ENCODE measurements at places on chromosomes 3 and 15.
A peak's percentile ranks its signal among the peaks of the same experiment; 100 is the strongest.

DNA sequence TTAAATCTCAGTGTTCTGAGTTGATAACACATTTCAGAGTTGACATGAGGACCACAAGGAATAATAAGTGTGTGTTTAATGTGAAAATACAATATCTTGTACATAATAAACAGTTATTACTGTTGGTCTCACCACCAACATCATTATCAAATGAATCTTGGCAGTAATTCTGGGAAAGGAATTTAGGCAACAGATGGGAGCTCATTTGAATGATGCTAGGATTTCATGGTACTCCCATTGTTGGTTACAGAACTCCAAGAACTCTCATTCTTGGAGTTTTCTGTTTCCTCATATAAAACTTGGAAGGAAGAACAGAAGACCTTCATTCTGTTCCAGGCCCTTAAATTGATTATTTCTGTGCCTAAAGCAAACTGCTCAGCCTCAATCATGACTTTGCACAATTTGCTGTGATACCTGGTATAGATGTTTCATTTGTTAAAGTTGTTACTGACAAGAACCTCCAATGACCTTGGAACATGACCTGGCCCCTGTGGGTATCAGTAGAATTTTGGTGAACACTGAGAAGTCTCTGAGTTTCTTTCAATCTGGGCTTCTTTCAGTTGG lies 385.8 kb downstream of the LPP start:
- no peak for DNase-seq

- no peak for DNase-seq
These were observed 21.2 kb downstream of the PXK start for GRCh38 chr3:58353722-58354553.

GRCh38 chr3:182215881-182216280 lies 504.2 kb downstream of the SOX2 start:
- DNase-seq, result no peak

GRCh38 chr15:61227269-61227949 lies 1.7 kb downstream of the RORA start:
- DNase-seq, result no peak

- no peak for DNase-seq
These were observed 3.1 kb downstream of the CPLX3 start for GRCh38 chr15:74829486-74829885.

DNA sequence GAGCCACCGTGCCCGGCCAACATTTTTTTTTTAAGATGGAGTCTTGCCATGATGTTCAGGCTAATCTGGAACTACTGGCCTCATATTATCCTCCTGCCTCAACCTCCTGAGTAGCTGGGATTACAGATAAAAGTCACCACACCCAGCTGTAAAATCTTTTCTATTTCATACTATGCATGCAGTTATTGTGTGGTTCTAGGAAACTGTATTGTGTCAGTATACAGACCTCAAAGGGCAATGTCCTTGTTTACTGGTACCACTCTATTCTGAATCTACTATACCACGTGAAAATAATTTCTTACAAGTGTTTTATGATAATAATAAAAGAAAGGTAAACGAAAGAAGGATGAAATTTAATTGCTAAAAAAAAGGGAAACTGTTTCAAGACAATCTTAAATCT lies 123.5 kb upstream of the PTX3 start:
- DNase-seq, result no peak

GRCh38 chr15:34109797-34110663 lies 8.1 kb downstream of the PGBD4 start:
- no peak for DNase-seq

DNA sequence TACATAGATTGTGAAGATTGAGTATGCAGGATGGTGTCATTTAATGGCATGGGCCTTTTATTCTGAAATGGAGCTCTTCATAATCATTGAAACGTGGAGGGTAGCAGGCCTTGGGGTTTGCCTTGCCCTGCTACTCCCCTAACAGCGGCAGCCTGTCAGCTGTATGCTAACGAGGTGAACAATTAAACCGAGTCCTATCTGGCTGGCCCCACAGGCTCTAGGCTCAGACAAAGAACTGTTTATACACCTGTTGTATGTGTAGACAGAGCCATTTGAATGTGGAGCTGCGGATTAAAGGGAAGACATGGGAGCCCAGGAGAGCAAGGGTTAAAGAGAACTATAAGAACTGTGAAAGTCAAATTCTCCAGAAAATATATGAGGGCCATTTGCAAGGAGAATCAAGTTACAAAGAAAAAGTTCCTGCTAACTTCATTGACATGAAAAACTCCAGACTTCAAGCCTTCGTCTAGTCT lies 116.7 kb upstream of the CGNL1 start:
- no peak for DNase-seq

DNA sequence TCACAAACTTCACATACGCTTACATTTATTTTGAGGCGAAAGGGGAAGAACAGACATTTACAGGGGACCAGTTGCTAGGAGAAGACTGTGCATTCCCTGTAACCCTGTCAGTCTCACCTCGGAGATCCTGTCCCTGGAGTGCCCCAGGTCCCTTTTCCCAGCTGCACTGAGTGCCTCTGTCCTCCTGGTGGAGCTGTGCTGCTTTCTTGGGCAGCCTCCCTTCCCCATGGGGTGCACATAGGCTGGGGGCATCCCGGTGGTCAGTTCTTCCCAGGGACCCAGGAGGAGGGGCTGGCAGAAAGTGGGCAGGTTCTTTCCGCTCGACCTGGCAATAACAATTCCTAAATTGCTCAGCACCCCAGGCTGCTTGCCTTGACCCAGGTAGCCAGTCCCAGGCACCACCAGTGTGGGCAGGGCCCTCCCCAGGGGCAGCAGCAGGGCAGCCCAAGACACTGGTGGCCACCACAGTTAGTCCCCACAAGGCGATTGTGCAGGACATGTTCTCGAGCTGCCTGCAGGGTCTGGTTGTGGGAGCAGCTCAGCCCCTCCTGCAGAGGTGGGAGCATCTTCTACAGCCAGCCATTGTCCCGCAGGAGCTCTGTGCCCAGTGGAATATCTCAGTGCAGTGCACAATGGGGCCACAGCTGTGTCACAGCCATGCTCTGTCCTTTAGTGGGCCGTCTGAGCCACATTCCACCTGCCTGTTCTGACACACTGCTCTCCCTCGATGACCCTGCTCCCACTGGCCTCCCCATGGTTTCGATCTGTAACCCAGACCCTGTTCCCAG lies 36.3 kb downstream of the APBA2 start:
- no peak for DNase-seq

- DNase-seq, result no peak
These were observed 79.5 kb upstream of the LIPC start for GRCh38 chr15:58352026-58352929.

- no peak for DNase-seq
These were observed 226.4 kb upstream of the EIF1B start for GRCh38 chr3:40083066-40083465.

DNA sequence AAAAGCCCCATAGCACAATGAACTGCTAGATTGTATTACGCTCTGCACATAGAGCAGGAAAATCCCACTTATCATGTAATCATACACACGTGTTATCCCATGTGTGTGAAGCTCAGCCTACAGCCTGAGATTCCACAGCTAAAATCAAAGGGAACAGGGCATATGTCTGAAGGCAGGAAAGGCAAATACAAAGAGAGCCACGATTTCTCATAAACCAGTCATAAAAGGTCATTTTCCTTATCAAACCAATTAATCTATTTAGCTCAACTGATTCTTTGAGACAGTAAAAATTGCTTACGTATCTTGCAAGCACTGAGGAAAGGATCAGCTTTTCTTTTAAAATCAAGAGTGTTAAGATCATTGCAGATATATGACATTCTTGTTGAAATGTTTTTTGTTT lies 199.5 kb upstream of the TBL1XR1 start:
- DNase-seq, result no peak

- DNase-seq, result peak; percentile 51
These were observed 156.1 kb downstream of the TBL1XR1 start for GRCh38 chr3:177041021-177041729.

DNA sequence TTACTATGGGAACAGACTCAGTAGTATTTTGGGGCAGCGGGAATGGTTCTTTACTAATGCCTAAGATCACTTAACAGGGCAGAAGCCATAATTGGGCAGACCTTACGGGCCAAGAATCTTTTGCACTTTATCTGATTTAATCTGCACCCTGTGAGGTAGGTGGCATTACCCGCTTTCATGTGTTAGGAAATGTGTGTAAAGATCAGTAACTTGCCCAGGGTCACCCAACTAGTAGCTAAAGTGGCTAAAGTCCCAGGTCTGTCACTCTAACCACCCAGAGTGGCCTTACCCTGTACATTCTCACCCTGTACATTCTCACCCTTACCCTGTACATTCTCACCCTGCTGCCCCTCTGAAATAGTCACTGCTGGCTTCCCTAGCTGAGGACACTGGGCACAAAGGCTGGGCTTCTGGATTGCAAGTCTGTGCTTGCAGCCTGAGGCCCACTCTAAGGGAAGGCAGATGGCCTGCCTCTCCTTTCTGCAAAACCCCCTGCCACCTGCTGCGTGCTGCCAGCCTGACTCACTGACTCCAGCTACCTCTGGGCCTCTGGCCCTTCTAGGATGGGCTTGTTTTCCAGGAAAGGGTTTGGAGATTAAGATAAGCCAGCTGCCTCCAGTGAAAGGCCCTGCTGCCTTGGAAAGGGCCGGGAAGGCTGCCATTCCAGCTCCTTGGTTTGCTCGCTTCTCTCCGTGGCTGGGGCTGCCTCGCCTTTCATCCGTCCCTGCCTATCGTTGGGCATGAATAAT lies 37.5 kb upstream of the MYZAP start:
- peak; percentile 32 for DNase-seq

- no peak for DNase-seq
These were observed 39.3 kb downstream of the OXNAD1 start for GRCh38 chr3:16304061-16305010.

Measured in amygdala (tissue), 56 donors.